ENCODE measurements at places on chromosomes 4 and X.
A peak's percentile ranks its signal among the peaks of the same experiment; 100 is the strongest.

GRCh38 chrX:95764972-95765451 is 919.6 kb upstream of the DIAPH2 start:
- peak; percentile 62 for DNase-seq

GRCh38 chrX:3052860-3053259 is 11.6 kb downstream of the ARSF start:
- no peak for DNase-seq

DNA sequence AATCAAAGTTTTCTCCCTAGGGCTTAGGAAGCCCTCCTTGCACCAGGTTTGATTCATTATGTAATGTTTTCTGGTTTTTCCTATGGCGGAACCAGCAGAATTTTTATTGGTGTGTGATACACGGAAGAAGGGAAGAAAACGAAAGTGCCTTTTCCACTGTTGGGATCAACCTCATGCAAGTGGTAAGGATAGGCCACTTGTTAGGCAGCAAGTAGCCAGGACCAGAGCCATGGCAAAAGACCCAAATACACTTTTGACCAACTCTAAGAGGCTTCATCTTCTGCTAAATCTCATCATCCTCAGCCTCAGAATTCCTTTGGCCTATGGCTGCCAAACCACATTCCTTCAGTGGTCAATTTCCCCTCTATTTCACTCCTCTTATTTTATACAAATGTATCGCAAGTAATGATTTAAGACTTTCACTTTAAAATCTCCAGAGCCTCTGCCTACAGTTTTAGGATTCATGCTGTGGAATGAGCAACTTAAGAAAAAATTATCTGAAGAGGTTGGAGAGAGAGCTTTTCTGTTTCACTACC is 21.2 kb downstream of the PPAT start:
- DNase-seq: no peak

- DNase-seq: no peak
Measured at GRCh38 chr4:74968456-74969164, 35.7 kb downstream of the PARM1 start.

- no peak for DNase-seq
Measured at GRCh38 chr4:158996669-158997074, 106.2 kb upstream of the RAPGEF2 start.

GRCh38 chr4:122602277-122603142 is 18.4 kb downstream of the IL21 start:
- DNase-seq: no peak

GRCh38 chr4:87895964-87896621 is 63.3 kb downstream of the MEPE start:
- peak; percentile 25 for DNase-seq

GRCh38 chrX:7086384-7086783 is 61.1 kb upstream of the STS start:
- no peak for DNase-seq

GRCh38 chr4:76641351-76641750 is 206.3 kb downstream of the SHROOM3 start:
- DNase-seq: no peak

DNA sequence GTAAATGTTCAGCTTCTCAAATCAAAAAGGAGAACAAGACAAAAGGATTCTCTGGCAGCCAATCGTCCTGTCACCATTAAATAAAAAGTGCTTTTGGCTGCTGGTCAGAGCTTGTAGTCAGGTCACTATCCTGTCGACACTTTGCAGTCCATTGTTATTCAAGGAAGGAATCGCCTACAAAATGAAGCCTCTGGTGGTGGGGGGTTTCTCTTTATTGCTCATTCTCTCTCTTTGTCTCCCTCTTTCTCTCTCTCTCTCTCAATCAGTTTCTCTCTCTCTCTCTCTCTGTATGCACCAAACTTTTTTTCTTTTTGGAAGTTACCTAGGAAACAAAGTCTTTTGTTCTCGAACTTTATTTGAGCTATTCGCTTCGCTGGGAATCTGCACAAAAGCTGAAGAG is 17.6 kb upstream of the SCML1 start:
- DNase-seq: no peak

DNA sequence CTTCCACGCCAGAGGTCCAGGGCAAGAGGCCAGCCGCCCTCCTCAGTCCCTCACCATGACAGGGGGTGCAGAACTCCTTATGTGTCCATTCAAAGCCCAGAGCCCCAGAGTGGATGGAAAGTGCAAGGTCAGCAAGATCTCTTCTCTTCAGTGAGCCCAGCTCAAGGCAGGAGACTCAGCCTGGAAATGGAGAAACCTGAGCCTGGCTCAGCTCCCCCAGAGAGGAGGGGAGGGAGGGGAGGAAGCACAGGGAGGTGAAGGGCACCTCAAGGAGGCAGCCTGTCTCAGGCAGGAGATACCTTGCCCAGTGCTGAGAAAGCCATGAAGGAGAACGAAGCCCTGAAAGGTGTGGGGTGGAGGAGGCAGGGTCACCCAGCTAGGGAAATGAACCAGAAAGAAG is 121.8 kb upstream of the PJA1 start:
- DNase-seq: no peak

DNA sequence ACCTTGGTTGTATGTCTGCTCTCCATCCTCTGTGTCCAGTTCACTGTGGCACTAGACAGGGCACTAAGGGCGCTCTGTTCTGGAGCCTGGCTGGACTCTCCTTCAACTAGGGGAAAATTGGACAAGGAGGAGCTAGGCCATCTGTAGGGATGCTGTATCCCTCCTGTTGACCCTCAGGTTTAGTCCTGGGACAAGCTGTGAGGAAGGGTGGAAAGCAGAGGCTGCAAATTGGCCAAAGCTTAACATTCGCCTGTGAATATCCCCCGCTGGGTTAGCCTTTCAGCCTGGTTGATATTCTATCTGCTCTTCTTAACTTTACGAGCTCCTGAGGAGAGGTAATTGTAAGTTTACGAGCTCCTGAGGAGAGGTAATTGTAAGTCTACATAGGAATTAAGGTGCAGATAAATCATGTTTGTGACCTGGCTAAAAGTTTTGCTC is 64.4 kb upstream of the ENPEP start:
- peak; percentile 77 for DNase-seq

DNA sequence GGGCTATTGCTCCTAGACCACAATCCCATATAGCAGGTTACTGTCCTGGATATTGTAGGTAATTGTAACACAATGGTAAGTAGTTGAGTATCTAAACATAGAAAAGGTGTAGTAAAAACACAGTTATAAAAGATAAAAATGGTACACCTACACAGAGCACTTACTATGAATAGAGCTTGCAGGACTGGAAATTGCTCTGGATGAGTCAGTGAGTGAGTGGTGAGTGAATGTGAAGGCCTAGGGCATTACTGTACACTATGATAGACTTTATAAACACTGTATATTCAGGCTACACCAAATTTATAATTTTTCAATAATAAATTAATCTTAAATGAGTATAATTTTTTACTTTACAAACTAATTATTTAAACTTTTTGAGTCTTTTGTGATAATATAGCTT is 425.7 kb downstream of the PABPC4L start:
- DNase-seq: no peak

DNA sequence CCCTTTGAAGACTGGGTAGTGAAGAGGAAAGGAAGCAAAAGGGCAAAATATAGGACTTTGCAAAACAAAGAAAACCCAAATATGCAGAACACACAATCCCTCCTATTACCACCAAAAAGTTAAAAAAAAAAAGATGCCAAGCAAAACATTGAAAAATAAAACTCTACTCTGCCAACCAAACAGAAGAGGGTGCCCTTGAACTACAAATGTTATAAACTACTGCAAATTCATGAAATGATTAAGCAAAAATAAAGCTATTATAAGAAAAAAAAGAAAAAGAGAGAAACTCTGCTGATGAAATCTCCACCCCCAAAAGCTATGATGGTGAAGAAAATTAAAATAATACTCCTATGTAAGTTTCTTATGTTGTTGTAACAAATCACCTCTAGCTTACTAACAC is 168.5 kb upstream of the STK26 start:
- DNase-seq: no peak

DNA sequence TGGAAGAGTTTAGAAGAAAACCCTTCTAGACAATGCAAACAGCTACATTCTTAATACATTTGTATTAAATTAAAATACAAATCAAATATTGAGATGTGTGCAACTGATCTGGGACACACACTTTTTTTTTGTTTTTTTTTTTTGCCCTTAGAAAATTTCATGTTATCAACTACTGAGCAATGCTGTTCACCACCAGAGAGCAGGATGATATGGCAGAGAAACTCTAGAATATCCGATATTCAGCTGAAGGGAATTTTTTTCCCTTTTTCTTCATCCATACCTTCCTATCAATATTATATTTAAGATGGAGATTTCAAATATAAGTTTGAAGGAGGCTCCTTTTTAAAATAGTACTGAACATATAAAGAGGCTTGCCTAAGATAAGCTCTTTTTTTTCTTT is 1.0 kb downstream of the NDST3 start:
- DNase-seq: no peak

- DNase-seq: no peak
Measured at GRCh38 chrX:72340626-72341025, 34.9 kb upstream of the CITED1 start.

- no peak for DNase-seq
Measured at GRCh38 chr4:148447681-148448080, 5.5 kb upstream of the NR3C2 start.

DNA sequence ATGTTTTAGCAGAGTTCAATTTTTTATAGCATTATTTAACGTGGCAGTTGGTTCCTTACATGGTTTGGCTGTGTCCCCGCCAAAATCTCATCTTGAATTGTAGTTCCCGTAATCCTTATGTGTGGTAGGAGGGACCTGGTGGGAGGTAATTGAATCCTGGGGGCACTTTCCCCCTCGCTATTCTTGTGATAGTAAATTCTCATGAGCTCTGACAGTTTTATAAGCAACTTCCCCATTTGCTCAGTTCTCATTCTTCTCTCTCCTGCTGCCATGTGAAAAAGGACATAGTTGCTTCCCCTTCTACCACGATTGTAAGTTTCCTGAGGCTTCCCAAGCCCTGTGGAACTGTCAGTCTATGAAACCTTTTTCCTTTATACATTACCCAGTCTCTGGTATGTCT is 329.5 kb downstream of the GRIA2 start:
- DNase-seq: no peak

DNA sequence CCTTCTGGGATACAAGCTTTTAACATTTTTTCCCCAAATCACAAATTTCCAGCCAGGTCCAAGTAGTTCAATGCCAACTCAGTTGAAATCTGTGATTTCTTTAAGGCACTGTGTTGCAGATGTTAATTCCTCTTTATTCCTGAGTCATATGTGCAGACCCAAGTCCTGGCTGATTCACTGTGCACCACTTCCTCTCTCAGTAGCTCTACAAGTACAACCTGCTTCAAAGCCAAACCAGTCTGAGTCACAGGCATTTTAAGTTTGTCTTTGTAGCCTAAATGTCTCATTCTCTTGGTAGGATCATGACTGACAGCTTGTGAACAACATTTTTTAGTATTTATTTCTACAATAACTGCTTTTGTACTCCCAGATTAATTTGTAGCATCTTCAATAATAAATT is 165.6 kb upstream of the S100G start:
- no peak for DNase-seq

GRCh38 chrX:153646620-153647373 is at the start of gene DUSP9:
Gene DUSP9, plus strand, starts transcription at chrX:153647203. Its CDS starts 751 bp downstream, at chrX:153647954.
- DNase-seq: no peak

DNA sequence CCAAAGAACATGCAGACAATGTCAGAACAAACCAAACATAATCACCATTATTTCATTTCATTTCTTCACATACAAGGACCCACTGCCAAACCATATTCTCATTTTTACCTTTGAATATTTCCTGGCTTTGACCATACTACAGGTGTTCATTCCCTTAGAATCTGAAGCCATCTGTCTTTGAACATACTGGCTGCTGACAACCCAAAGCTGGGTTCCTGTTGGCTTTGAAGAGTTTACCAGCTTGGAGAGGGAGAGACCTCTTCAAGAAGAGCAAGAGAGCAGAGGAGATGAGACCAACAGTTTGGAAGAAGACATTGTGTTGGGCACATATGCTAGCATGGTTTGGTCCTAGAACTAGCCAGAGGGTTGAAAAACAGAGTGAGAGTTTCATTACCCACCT is 145.6 kb upstream of the KCNIP4 start:
- no peak for DNase-seq

- DNase-seq: peak; percentile 25
Measured at GRCh38 chrX:112513154-112513553, 166.6 kb downstream of the LHFPL1 start.

- no peak for DNase-seq
Measured at GRCh38 chr4:11782859-11783258, 354.2 kb upstream of the HS3ST1 start.

DNA sequence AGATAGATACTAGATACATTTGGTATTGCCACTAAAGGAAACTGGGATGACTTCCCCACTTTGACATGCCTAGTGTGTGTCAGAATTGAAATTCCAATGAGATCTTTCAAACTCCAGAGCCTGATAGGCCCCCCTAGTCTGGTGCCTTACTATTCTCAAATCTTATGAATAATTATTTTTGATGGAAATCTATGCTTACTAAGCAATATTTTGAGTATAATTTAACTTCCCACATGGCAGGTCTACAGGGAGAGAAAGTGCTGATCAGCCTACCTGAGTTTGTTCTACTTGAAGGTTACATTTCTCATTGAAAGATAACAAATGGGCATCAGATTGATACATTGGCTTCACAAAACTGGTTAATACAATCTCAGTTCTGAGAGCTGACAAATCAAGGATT is 415.7 kb upstream of the BOD1L1 start:
- no peak for DNase-seq

GRCh38 chr4:186170966-186171365 is 20.4 kb upstream of the CYP4V2 start:
- DNase-seq: no peak

GRCh38 chrX:129808829-129809796 is 29.4 kb downstream of the SASH3 start:
- DNase-seq: no peak

DNA sequence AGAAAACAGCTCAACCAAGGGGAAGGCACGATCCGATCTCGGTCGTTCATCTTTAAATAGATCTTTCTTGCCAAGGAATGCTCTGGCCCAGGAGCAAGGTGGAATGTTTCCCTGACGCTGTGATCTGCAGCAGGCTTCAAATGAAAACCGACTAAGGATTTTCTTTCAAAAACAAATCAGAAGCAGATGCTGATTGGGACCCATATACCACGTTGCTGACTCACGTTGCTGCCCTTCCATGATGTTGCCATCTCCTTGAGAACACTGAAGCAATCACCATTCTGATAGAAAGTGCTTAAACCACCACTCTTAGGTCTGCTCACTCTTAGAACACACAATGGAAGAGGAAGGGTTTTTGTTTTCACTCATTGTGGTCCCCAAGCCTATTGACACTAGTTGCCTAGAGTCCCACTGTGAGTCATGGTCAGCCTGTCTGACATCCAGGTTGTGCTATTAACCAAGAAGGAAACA is 26.1 kb downstream of the LAMTOR3 start:
- peak; percentile 50 for DNase-seq

DNA sequence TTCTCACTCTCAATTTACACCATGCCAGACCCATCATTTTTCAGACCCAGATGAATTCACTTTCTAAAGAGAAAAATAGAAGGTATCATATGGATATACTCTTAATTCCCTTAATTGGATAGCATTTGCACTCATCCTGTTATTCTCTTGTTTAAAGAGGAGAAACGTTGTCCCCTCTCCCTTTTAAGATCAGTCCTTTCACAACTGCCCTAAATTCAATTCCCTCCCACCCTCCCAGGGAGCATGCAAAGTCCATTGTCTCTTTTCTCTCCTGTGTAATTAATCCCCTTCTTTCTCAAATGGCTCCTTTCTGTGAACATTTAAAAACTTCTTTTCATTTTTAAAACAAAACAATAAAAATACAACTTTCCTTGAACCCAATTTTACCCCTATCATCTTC is 124.7 kb upstream of the TLL1 start:
- no peak for DNase-seq

- no peak for DNase-seq
Measured at GRCh38 chr4:99950913-99951254, 809 bp upstream of the H2AZ1 start.
